Stimulated activated CD4-positive, alpha-beta T cell treated with anti-CD3 and anti-CD28 coated beads, Interleukin-1b, Interleukin-23, amount 100 ng/mL, for 24 hours (primary cell): ENCODE measurements at places on chromosomes 5 and 9.

DNA sequence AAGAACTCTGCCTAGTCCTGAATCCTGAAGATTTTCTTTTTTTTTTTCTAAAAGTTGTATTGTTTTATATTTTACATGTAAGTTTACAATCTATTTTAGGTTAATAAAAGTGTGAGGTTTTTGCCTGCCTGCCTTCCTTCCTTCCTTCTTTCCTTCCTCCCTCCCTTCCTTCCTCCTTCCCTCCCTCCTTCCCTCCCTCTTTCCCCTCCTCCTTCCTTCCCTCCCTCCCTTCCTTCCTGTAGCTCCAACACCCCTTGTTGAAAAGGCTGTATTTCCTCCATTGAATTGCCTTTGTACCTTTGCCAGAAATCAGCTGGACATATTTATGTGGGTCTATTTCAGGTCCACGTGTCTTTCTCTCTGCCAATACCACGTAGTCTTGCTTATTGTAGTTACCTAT lies 46.6 kb downstream of the CACNA1B start:
- DNase-seq, result no peak

- DNase-seq, result no peak
These were observed 43.5 kb downstream of the PKD2L2 start for GRCh38 chr5:137932800-137933199.

- no peak for DNase-seq
These were observed 247.0 kb downstream of the CWC27 start for GRCh38 chr5:65015767-65016166.

- no peak for DNase-seq
These were observed 128.6 kb downstream of the SPATA31D1 start for GRCh38 chr9:82117026-82117811.

DNA sequence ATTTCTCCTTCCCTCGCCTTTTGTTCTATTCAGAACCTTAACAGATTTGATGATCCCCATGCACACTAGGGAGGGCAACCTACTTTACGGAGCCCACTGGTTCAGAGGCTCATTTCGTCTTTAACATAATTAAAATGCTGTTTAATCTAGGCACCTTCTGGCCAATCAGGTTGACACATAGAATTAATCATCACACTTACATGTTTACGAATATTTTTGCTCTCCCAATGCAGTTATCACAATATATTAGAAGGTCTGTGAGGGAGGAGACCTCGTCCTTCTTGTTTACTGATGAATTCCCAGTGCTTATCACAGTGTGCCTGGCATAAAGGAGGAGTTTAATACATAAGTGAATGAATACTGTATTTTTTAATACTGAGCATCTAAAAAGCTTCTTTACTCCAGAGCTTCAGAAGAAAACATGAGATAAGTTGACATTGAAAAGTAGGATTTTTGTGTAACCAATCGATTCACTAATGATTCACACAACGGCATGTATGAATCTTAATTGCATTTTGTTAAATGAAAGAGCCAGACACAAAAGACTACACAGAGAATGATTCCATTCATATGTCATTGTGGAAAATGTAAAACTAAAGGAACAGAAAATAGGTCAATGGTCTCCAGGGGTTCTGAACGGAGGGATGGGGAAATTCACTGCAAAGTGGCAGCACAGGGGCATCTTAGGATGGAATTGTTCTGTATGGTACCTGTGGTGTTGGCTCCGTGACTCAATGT lies 78.6 kb upstream of the VCAN start:
- DNase-seq, result no peak

GRCh38 chr5:9787861-9788600 lies 157.9 kb upstream of the TAS2R1 start:
- no peak for DNase-seq

DNA sequence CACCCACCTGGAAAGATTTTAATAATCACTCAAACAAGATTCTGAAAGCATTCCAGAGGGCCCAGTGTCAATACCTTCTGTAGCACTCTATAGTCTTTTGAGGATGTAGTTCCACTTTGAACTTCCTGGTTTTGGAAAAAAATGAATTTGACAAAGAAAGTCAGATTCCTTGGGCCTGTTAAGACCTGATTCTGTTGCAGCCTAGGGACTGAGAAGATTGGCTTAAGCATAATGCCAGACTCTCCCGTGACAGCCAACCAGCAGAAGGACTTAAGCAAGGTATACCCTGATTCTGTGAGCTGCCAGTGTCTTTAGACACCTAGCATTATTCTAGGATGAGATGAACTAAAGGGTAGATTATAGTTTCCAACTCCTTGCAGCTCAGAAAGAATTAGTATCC lies 6.8 kb downstream of the SPINK5 start:
- no peak for DNase-seq

GRCh38 chr5:26569241-26569928 lies 469.0 kb downstream of the CDH9 start:
- no peak for DNase-seq

DNA sequence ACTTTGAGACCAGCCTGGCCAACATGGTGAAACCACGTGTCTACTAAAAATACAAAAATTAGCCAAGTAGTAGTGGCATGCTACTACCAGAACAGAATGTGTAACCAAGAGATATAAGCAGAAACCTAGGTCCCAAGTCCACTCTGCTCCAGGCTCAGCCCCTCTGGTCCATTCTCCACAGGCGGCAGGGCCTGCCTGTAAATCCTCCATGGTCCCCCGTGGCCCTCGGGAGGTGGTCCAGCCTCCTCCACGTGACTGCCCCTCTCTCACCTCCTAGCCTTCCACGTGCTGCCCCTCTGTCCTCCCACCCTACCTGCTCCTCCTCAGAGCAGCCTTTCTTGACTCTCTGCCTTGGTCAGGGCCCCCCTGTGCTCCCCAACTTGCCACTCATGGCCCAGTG lies 127.4 kb downstream of the GAPVD1 start:
- DNase-seq, result no peak

DNA sequence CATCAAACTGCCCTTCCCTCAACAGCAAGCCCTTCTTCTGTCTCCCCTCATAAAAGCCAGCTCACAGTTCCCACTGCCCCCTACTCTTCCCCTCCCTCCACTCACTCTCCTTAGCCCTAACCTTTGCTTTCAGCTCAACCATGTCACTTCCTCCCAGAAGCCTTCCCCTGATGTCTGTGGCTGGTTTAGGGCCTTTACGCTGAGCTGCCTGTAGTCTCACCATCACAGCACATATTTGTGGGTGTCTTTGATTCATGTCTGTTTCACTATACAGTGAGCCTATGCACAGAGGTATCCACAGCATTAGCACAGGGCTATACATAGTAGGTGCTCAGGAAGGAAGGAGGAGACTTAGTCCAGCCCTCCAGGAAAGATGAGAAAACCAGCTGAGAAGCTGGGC lies 34.7 kb downstream of the C9orf50 start:
- DNase-seq, result no peak

DNA sequence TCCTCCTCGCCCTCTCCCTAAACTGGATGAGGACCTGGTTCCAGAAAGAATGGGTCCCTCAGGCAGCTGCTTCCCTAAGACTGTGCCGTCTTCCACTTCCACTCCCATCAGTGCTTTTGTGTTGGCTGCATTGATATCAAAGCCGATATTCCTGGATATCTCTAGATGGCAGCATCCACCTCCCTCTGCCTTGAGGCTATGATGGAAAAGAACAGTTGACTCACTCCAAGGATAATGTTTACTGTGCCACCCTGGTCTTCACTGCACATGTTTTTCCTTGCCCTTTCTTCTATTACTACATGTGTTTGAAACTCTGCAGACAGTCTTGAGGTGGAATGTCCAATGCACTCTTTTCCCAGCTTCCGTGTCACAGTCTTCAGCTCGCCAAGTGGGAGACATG lies 211.6 kb downstream of the MAST4 start:
- DNase-seq, result no peak

DNA sequence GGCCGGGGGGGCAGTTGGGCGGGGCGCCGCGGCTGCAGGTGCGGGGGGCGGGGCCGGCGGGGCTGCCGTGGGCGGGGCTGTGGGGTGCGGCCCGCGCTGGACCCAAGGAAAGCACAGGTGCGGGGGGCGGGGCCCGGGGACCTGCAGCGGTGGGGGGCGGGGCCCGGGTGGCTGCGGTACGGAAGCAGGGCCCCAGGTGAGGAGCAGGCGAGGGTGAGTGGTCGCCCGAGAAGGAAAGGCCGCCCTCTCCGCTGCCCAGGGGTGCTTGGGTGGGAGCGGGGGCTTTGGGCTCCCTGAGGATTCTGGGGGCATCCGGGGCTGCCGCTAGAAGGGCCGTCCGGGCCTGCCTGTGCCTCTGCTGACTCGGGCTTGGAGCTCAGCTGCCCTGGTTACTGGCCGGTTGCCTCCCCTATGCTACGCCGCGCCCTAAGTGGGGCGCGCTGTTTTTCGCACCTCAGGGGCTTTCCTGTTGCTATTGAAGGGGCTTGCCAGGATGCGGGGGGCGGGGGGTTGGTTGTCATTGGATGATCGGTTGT lies 767 bp downstream of the RALGPS1 start:
- DNase-seq, result no peak

- DNase-seq, result no peak
These were observed 256.9 kb downstream of the DMAC1 start for GRCh38 chr9:7542693-7543092.

- DNase-seq, result no peak
These were observed 24.1 kb upstream of the OTP start for GRCh38 chr5:77662635-77663034.

- no peak for DNase-seq
These were observed 8.1 kb downstream of the SEMA4D start for GRCh38 chr9:89489548-89490530.

DNA sequence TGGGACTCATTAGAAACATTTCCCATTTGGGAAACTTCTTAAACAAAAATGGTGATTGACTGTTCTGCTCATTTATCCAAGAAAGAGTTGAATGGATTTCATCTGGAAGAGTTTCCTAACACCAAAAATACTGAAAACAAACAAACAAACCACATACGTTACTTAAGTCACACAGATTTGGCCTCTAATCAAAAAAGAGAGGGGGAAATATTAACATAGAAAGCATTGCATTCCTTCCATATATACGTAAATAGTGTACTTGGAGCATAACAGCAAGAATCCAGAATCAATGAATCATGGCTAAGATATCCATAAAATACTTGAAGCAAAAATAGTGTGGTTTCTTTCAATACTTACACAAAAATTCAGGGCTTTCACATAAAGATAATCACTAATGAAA lies 189.8 kb upstream of the MAP3K1 start:
- DNase-seq, result no peak

DNA sequence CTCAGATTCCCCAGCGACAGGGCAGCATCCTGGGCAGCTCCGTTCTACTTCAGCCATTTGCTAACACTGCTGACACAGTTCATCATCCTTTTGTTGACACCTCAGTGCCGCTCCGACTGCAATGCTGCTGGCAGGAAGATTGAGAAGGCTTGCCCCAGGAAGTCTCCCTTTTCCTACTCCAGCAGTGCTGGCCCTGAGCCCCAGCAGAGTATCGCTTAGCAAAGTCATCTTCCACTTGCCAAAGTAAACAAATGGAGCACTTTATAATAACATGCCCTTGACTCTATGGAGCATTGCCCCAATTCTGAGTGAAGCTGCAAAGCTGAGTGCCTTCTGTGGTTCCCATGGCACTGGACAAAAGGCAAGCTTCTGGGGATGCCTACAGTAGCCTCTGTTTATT lies 32.2 kb downstream of the PRLR start:
- no peak for DNase-seq

- DNase-seq, result no peak
These were observed 269.9 kb downstream of the FANCC start for GRCh38 chr9:95047452-95048224.

GRCh38 chr5:54655761-54656160 lies 138.2 kb downstream of the SNX18 start:
- DNase-seq, result no peak

DNA sequence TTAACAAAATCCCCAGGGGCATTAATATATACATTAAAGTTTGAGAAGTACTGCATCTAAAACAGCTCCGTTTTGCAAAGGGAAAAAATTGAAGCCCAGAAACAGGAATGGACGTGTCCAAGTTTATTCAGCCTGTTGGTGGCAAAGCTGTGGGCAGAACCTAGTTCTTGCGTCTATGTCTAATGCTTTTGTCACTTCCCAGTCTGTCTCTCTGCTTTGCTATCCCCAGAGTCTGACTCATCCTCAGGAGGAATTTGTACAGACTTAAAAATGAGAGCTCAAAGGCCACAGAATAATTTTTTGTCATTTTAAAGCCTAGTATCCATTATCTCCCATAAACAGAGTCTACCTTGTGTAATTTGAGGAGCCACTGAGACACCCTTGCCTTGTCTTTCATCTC lies 330.9 kb upstream of the GRIA1 start:
- no peak for DNase-seq

DNA sequence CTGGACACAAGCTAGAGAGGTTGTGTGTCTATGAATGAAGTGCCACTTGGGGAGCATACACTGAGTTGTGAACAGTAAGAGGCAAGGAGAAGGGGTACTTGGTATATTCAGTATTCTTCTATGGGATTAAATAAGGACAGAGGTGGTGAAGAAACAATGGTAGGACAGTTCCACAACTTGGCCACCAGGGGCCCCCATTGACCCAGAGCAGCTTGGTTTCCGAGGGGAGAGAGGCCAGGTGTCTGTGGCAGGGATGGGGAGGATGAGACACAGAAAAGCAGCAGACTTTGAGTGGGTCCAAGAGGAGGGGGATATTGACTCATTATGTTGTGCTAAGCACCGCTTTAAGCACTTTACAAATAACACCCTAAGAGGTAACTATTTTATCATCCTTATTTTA lies 220.6 kb downstream of the MELK start:
- DNase-seq, result no peak

GRCh38 chr9:109918339-109919163 lies 138.6 kb downstream of the PALM2AKAP2 start:
- peak; percentile 15 for DNase-seq

GRCh38 chr5:138352722-138353559 lies 456 bp downstream of the KDM3B start:
- no peak for DNase-seq

DNA sequence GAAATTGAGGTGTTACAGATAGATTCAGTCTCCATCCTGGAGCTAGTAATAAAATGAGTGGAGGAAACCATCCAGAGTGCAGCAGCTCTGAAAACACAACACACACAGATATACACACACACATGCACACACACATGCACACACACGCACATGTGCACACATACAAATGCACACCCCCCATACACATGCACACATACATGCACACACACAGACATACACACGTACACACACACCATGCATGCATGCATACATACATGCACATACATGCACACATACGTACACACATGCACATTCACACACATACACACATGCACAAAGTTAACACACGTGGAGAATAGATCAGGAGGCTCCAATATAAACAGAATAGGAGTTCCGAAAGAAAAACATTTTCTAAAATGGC lies 21.0 kb upstream of the OBP2B start:
- no peak for DNase-seq

- DNase-seq, result no peak
These were observed 3.1 kb downstream of the QRFP start for GRCh38 chr9:130893341-130894101.

DNA sequence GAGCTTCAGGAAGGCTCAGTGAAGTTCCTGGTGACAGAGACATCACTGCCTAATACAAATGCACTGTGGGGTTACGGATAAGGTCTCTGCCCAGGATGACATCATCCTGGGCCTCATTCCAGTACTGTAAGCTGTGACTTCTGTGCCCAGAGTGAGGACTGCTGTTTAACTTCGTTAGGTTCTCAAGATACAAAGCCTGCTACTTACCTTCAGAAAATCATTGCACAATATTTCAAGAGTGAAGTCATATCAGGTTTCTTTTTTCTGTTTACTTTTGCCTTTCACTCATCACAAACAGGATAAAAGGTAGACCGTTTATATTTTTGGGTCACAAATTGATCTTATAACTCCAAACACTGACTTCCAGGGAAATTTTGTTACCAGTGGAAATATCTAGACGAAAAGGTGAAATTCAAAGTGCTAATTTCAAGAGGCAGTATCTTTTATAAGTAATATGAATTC lies 241.2 kb downstream of the PIK3R1 start:
- no peak for DNase-seq
